ENCODE measurements at places on chromosomes 1 and 21. TPM values are rescaled to one million over a fixed set of nuclear protein-coding genes. Genes with fewer than 3 reads are reported as not detected.
A peak's percentile ranks its signal among the peaks of the same experiment; 100 is the strongest.

DNA sequence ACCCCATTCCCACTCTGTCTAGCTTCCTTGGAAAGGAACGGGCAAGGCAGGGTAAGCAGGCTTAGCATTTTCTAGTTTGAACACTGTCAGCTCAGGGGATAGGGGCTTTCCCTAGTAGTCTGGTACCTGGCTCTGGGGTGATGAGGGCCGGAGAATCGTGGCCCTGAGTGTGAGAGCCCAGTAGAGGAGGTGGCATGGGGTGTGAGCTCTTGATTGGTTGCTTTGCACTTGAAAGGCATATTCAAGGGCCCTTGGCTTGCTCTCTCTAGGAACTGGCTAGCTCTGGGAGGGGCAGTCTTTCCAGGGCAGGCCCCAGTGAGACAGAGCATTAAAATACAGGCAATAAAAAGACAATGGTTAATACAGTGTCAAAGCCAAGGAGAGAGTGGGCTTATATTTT is 10.8 kb upstream of the EXTL1 start:
- H3K4me1 ChIP-seq: peaks cover 4% of the 10 kb centered on the region
- no peak for DNase-seq
- no peak overlapping the region for H3K27ac ChIP-seq

Gene ALDH4A1
- 27.8 TPM for total RNA-seq

Gene PANK4
- total RNA-seq: 32.3 TPM

DNA sequence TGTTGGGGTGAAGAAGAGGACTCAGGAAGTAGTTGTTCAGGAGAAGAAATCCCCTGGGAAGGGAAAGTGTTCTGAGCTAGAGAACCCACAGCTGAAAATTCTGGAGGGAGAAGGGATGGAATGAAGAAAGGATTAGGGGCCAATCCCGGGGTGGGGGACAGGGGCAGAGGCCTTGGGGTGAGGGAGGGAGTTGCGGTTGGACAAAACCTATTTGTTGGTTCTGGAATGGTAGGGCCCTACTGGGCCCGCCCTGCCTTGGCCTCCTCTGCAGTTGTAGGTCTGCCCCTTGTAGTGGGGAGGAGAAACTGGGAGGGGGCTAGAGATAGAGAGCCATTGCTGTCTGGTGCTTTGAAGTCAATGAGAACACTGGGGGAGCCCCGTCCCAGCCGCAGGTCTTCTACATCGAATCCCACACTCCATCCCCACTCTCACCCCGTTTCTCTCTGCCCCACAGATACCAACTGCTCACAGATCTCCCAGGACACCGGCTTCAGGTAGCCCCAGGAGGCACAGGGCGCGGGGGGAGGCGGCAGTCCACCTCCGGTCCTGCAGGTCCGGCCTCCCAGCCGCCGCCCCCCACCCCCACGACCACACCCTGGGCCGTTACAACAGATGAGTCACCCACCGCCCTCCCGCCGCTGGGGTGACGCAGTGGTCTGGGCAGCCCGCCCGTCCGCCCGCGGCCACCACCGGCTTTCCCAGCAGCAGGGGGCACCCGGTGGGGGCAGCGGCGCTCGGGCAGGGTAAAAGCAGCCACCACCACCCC is 1.1 kb downstream of the TAGLN2 start:
- peaks cover 30% of the 10 kb centered on the region for H3K36me3 ChIP-seq
- peak overlapping the region; percentile 100 for H3K27ac ChIP-seq
- peak; percentile 47 for DNase-seq
- H3K4me1 ChIP-seq: peaks cover 20% of the 10 kb centered on the region
- H3K27me3 ChIP-seq: peaks cover 35% of the 10 kb centered on the region
- peak overlapping the region; percentile 94 for H3K4me3 ChIP-seq

Gene PTCH2
- 0.51 TPM for total RNA-seq

DNA sequence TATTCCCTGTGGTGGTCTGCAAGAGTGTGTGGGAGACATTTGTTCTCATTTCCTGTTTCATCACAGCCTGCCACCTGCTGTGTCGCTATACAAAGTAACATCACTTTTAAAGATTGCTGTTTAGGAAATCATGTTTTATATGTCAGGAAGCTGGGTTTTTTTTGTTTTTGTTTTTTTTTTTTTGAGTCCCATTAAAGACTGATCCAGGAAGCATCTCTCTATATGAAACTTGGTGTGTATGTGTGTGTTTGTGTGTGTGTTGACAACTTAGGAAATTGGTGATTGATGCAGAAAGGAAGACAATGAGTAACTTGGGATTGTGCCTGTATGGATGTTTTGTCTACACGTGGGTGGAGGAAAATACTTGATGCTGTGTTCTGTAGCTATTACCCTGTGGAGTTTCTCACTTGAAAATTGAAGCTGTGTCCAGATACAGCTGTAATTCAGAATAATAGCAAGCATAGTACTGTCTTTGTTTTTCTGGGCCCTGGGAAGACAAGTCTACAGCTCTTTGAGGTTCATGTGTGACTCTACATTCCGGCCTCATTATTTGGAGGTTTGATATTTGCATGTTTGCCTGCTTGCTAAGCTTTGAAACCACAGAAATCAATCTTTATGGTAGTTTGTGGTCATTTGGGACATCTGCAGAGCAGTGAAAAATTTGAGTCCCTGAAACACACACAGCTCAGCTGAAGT is 47.9 kb downstream of the LAMC1 start:
- DNase-seq: no peak
- peaks cover 2% of the 10 kb centered on the region for H3K27me3 ChIP-seq

Gene CD1B
- not detected for total RNA-seq

DNA sequence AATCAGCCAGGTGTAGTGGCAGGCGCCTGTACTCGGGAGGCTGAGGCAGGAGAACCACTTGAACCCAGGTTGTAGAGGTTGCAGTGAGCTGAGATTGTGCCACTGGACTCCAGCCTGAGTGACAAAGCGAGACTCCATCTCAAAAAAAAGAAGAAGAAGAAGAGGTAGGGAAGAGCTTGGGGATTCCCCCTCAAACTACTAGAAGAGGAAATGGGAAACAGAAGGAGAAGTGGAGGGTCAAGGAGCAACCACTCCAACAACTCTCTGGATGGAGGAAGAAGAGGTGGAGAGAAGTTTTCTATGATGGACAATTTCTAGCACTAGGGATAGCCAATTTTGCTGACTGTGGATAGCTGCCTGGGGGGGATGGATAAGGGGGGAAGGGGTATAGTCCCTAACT is 14.9 kb upstream of the SLAMF9 start:
- peaks cover 4% of the 10 kb centered on the region for H3K27me3 ChIP-seq
- no peak overlapping the region for H3K4me3 ChIP-seq
- H3K27ac ChIP-seq: no peak overlapping the region

DNA sequence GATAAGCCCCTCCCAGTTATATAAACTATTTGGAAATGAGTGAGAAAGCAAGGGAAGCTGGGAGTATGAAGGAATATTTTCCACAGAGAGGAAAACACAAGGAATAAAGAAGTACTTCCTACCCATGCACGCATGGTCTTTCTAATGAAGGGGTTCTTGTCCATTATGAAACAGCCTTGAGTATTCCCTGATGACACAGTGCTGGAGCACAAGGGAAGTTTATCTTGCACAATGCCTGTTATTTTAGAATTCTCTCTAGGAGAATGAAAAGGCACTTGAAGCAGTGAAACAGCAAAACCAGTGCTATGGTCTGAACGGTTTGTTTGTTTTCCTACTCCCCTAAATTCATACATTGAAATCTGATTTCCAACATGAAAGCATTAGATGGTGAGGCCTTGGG is 38.6 kb upstream of the ADAMTS1 start:
- H3K27me3 ChIP-seq: no peaks in the 10 kb centered on the region
- no peak overlapping the region for H3K27ac ChIP-seq
- H3K36me3 ChIP-seq: no peaks in the 10 kb centered on the region

Gene APCS
- total RNA-seq: not detected

Gene CATSPERE
- total RNA-seq: 1.1 TPM

DNA sequence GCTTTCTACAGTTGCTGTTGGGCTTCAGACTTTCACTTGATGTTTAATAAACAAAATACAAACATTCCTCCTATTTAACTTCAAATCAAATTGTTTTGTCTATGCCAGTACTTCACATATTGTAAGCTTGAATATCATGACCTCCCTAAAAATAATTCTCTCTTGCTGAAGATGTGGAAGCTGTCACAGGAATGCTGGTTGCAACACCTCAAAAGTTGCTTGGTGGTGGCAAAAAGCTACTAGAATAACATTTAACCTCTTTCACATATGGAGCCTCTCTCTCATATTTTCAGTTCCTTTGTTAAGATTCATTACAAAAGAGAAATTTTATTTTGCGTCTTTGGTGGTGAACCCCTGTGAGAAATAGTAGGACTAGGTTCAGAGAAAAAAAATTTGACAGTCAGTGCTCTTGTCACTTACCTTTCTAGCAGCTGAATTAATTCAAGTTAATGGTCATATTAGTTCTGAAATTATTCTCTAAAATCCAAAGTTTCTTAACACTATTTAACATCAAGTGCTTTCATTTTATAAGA is 25.5 kb upstream of the F13B start:
- H3K4me3 ChIP-seq: no peak overlapping the region
- H3K4me1 ChIP-seq: no peaks in the 10 kb centered on the region
- H3K27ac ChIP-seq: no peak overlapping the region
- H3K36me3 ChIP-seq: peaks cover 3% of the 10 kb centered on the region
- DNase-seq: no peak
- no peaks in the 10 kb centered on the region for H3K27me3 ChIP-seq

DNA sequence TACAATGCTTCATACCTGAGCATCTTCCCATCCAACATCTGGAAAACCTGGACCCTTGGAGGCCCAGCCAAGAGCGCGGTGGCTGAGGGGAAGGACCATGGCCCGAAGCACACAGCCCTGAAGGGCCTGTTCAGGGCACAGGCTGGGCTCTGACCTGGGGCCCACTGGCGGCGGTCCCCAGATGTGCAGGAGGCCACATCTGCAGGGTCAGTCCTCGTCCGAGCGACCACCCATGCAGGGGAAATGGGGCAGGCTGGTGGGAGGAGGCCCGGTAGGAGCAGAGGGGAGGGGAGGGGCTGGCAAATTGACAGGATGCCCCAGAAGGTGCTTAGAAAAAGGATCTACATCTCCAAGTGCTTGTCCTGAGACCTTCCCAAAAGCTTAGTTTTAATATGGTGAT is 59.9 kb downstream of the DISP3 start:
- DNase-seq: no peak
- no peaks in the 10 kb centered on the region for H3K36me3 ChIP-seq
- H3K27ac ChIP-seq: no peak overlapping the region
- H3K4me3 ChIP-seq: no peak overlapping the region
- H3K4me1 ChIP-seq: no peaks in the 10 kb centered on the region

DNA sequence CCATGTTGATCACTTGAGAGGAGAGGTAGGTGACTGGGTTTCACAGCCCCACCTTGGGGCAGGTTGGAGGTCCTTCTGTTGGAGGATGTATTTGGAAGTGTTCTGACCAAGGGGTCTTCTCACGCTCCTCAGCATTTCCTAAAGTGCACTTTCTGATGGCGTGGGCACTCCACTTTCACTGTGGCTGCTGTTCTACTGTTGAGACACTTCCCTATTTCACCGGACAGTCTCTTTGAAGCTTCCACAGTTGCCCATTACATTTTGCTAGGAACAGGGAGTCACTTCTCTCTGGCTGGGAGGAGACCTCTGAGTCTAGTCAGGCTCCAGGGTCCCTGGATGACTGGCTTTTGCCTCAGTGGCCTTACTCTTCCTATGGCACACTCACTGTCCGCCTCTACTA is 180.0 kb upstream of the LMO4 start:
- no peak for DNase-seq
- H3K36me3 ChIP-seq: no peaks in the 10 kb centered on the region
- peaks cover 6% of the 10 kb centered on the region for H3K27me3 ChIP-seq
- H3K4me3 ChIP-seq: no peak overlapping the region
- no peak overlapping the region for H3K27ac ChIP-seq

DNA sequence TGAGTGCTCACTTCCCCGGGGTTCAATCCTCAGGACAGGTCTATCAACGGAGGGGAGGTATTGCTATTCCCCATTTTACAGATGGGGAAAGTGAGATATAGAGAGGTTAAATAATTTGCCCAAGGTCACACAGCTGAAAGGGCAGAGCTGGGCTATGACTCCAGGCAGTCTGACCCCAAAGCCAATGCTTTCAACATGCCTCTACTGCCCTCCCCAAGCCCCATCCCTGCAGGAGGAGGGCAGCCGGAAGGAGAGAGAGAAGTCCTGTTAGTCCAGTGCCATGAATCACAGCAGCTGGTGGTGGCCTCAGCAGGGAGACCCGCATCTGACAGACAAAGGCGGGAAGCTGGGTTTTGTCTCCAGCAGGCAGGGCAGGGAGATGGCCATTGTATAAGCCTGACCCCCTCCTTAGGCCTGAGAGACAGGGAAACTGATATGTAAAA is 20.0 kb upstream of the CLIC4 start:
- peak overlapping the region; percentile 69 for H3K4me3 ChIP-seq
- peak overlapping the region; percentile 85 for H3K27ac ChIP-seq

Gene FOXD2
- total RNA-seq: 0.15 TPM

Gene HES3
- not detected for total RNA-seq

DNA sequence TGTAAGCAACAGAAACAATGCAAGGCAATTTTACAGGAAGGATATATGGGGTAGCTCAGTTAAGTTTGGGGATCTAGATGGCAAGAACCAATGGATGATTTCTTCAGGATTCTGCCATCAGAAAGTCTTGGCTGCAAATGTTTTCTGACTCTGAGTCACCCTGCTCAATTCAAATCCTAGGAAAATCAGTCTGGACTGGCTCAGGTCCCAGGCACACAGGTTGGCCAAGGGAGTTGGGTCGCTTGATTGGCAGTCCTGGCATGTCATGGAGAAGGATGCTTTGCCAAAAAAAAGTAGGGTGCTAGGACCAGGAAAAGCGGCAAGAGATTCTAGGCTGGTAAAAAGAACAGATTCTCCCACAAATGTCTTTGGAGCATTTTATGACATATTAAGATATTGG is 28.9 kb upstream of the S1PR1 start:
- no peak overlapping the region for H3K27ac ChIP-seq
- DNase-seq: no peak
- no peaks in the 10 kb centered on the region for H3K27me3 ChIP-seq
- H3K36me3 ChIP-seq: no peaks in the 10 kb centered on the region
- H3K4me1 ChIP-seq: peaks cover 4% of the 10 kb centered on the region
- no peak overlapping the region for H3K4me3 ChIP-seq

- H3K4me1 ChIP-seq: peaks cover 8% of the 10 kb centered on the region
- DNase-seq: no peak
- H3K27ac ChIP-seq: no peak overlapping the region
- H3K36me3 ChIP-seq: no peaks in the 10 kb centered on the region
Observed at GRCh38 chr1:234559902-234560676, 49.9 kb downstream of the IRF2BP2 start.

DNA sequence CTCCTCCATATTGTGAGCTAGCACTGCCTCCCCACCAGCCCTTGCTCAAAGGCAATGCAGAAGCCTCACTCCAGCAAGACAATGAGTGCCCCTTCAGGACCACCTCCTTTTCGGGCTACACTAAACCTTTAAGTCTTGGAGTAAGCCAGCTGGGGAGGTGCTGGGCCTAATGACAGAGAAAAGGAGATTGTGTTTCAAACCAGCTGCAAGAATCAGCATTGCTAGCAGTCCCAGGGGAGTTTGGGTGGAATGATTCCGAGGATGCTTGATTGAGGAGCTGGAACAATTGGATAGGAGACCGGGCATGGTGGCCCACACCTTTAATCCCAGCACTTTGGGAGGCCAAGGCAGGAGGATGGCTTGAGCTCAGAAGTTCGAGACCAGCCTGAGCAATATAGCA is 54.1 kb upstream of the GPR37L1 start:
- peaks cover 2% of the 10 kb centered on the region for H3K4me1 ChIP-seq
- DNase-seq: no peak
- H3K4me3 ChIP-seq: no peak overlapping the region
- H3K36me3 ChIP-seq: no peaks in the 10 kb centered on the region

Gene KCNQ4
- 1.5 TPM for total RNA-seq

Gene BRINP3
- 2.2 TPM for total RNA-seq

Gene TENT5C
- 0.05 TPM for total RNA-seq

All from endothelial cell (in vitro differentiated cells).